ENCODE measurements at places on chromosomes 7 and 10. TPM values are rescaled to one million over a fixed set of nuclear protein-coding genes. Genes with fewer than 3 reads are reported as not detected.

GNAI1 gene
- 135 TPM for polyA plus RNA-seq

PPP3CB gene
- polyA plus RNA-seq = 71.2 TPM

DNA sequence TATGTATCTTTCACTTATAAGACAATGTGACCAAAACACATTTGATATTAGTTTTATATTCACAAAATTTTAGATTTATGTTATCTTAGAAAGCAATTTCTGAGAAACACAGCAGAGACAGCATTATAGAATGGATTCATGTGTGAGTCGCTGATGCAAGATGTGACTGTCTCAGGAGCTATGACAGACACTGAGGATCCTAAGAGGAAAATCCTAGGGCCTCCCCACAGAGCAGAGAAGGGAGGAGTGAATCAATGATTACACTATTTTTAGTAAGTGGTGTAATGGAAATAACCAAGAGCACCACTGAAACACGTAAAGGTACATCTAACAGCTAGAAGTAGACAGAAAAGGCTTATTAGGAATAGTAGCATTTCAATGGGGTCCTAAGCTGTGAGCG is 204.0 kb upstream of the PTN start:
- no peak for DNase-seq

- no peak for DNase-seq
Observed at GRCh38 chr10:35182631-35183510, 56.2 kb downstream of the CREM start.

DNA sequence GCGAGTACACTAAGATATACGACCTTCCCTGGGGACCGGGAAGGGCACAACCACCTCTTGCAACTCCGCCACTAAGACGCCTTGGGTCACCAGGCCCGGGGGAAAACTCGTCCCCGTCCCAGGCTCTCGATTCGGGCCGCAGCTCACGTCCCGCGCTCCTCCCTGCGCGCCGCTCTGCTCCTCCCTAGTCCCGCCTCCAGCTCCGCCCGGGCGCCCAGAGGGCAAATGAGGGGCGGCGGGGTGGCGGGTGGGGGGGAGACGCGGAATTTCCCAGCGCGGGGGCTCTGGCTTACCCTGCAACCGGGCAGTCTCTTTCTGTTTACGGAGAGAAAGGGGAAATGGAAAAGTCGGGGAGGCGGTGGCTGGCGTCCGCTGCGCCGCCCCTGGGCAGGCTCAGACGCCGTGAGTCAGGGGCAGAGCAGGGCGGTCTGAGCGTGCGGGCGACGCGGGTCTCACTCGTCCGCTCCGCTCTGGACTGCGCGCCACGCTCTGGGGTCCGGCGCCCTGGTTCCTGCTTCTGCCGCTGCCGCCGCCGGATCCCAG is at the start of gene MAP3K8:
TSS of gene MAP3K8 (plus strand) at position 455 of the 543 bp plus-strand sequence. CDS start 4,755 bp downstream, outside the sequence.
- DNase-seq = peak; percentile 82

- DNase-seq = no peak
Observed at GRCh38 chr10:80407812-80408241, 524 bp upstream of the PRXL2A start.

DNA sequence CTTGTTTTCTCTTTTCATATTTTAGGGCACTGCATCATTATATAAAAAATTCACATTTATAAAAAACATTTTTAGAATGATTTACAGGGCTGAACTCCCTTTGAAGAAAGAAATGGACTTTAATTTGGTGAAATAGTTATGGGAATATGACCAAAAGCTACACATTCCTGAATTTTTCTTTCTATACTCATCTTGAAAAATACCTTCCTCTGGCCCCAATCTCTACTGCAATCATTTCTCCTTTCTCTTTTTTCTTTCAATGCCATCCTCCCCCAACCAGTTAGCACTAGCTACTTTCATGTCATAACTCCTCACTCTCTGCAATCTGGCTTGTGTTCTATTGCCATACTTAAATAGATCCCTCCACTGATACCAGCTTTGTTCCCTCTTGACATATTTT is 6.2 kb downstream of the WNT8B start:
- DNase-seq = no peak

DNA sequence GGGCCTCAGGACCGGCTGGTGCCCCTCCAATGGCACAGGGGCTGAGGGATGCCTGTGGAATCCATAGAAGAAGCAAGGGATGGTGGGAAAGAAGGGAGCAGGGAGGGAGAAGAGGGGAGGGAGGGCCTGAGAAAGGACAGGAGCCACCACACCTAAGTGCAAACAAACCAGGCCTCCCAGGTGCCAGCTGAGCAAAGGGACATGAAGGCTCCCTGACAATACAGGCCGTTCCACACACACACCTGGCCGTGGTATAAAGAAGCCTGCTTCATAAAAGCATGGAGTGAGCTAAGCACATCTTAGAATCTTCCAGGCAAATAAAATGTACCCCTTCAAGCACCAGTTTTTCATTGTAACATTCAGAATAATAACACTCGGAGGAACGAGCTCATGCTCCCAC is 54.0 kb downstream of the OAT start:
- no peak for DNase-seq

DNA sequence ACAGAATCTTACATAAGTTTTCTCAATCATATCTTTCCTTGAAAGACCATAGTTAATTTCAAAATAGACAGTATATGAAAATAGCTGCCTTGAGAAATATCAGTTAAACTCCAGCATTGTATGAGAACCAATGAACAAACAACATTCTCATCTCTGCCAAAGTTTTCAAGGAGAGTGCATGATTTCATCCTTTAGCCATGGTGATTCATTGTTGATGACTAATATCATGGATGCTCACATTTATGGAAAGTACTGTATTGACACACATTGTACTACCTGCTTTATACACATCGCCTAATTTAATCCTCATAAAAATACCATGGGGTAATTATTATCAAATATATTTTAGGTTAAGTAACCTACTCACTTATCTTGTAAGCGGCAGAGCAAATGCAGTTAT is 250.3 kb downstream of the CNTNAP2 start:
- no peak for DNase-seq

DNA sequence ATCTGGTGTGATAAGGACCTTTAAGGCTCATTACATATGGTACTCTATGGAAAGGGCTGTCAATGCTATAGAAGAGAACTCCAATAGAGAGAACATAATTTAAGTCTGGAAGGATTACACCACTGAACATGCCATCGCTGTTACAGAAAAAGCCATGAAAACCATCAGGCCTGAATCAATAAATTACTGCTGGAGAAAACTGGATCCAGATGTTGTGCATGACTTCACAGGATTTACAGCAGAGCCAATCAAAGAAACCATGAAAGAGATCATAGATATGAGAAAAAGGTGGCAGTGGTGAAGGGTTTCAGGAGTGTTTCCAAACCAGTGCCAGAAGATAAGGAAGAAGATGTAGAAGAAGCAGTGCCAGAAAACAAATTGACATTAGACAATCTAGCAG is 18.9 kb upstream of the GPR22 start:
- DNase-seq = no peak
